ENCODE measurements at places on chromosomes 6 and 20.

DNA sequence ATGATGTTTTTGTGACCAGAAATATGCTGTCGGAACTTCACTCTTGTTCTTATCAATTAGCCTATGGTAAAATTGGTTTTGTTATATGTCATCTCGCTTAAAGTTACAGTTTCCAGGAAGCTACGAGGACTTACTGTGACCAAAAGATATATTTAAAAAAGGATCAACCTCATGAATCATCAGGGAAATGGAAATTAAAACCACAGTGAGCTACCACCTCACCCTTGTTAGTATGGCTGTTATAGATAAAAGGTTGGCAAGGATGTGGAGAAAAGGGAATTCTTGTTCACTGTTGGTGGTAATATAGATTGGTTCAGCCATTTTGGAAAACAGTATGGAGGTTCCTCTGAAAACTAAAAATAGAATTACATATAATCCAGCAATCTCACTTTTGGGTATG is 14.3 kb upstream of the INSM1 start:
- DNase-seq: no peak

GRCh38 chr6:25346064-25346463 is 66.9 kb downstream of the CARMIL1 start:
- DNase-seq: no peak

DNA sequence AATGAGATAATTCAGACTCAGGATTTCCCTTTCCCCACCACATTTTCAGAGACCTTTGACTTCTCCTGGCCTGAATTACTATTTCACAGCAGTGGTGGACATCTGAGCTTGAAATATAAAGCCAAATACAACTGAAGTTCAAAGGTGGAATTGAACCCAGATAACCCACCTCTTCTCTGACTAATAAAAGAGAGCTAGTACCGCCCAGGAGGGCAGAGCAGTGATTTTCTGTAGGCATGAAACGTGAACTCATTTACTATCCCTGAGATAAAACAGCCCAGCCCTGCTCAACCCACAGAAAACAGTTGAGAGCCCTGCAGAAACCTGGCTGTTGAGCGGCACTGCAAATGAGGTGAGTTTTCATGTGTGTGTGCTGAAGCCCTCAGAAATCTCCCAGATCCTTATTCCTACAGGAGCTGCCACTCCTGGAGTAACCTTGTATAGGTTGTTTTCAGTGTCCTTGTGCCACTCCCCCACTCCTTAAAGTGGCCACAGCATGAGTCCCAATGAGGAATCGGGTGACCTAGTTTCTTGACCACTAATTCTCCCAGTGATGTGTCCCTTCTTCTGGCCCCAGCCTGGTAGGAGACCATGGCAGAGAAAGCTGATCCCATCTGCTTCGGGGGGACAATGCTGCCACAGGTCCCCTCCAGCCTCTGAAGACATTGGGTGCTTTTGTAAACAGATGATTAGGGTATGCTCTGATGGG is 99.2 kb downstream of the NOL4L start:
- no peak for DNase-seq

GRCh38 chr20:4729265-4729664 is 7.6 kb downstream of the PRND start:
- no peak for DNase-seq

DNA sequence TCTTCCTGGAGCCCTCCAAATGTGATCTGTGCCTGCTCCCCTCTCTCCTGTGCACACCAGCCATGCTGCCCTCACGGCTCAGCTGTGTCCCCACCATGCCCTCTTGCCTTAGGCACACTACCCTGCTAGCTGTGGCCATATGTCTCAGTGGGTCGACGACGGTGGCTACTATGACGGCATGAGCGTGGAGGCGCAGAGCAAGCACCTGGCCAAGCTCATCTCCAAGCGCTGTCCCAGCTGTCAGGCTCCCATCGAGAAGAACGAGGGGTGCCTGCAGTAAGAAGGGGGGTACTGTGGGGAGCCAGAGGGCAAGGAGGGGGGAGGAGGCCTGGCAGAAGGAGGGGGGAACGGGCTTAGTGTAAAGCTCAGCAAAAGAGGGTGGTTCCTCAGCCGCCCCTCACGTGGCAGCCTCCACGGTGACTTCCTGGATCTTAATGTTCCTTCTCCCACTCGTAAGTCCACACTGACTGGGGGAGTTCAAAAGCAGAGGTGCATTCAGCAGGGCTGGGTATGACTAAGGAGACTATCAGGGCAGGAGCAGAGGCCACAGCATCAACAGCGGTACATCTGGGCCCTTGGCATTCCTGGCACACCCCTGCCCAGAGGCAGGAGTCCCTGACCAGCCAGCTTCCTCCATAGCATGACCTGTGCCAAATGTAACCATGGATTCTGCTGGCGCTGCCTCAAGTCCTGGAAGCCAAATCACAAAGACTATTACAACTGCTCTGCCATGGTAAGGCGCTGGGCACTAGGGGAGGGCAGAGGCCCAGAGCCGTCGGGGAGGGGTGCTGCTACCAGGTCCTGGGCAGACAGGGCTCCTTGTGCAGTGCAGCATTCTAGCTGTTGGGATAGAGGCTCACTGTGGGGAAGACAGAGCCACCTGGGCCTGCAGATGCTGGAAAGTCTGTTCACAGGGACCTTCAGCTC is 8.0 kb downstream of the DNPH1 start:
- no peak for DNase-seq

DNA sequence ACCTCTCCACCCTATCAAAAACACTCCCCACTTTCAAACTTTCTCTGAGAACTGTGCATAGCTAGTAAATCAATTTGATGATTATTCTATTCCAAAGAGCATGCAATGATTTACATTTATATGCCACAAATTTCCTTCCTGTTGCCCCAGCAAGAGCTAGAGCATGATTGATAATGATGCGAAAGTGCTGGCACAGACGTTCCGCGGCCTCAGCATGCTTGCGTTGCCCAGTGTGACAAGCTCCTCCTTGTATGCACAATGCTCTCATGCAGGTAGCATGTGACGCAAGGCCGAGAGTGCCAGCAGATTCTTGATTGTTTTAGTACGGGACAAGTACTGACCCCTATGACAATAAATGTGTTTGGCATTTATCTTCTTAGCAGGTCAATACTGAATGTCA is 696.3 kb upstream of the SLC35B3 start:
- DNase-seq: no peak

DNA sequence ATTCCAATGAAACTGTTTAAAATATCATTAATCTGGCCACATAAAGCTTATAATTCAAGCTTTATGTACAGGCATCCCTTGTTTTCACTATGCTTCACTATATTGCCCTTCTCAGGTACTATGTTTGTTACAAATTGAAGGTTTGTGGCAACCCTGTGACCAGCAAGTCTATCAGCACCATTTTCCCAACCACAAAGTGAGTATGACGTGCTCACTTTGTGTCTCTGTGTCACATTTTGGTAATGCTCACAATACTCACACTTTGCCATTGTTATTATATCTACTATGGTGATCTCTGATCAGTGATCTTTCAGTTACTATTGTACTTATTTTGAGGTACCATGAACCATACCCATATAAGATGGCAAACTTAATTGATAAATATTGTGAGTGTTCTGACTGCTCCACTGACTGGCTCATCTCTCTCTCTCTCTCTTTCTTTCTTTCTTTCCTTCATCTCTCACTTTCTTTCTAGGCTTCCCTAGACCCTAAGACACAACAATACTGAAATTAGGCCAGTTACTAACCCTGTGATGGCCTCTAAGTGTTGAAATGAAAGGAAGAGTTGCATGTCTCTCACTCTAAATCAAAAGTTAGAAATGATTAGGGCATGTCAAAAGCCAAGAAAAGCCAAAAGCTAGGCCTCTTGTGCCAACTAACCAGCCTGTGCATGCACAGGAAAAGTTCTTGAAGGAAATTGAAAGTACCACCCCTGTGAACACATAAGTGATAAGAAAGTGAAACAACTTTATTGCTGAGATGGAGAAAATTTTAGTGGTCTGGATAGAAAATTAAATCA is 227.9 kb downstream of the BCAS1 start:
- no peak for DNase-seq

- DNase-seq: no peak
Measured at GRCh38 chr6:151101816-151102694, 137.7 kb upstream of the AKAP12 start.

- DNase-seq: no peak
Measured at GRCh38 chr6:25963426-25964123, 973 bp downstream of the TRIM38 start.

DNA sequence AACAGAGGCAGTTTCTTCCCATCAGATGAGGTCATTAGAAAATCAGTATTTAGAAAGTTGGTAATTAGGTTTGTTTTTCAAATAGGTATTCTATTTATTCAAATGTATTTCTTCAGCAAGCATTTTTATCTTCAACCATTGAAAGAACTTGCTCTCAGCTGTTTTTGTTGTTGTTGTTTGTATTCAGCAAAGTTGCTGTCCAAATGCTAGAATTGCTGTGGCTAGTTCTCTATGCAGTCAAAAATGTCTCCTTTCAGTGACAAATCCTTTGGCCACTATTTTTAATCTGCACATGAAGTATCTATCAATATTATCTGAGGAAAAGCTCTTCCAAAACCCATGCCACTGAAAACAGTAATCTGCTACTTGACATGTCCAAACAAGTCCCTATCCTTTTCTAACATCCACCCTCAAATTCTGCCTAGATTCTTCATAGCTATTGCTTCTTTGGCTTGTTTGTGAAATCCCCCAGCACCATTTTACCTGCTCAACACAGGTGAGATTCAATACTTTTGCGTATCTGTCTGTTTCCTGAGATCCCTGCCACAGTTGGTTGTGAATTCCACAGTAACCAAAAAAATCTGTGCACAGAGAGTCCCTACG is 1005.4 kb downstream of the GRIK2 start:
- DNase-seq: no peak

GRCh38 chr20:53872561-53873229 is 197.7 kb downstream of the BCAS1 start:
- no peak for DNase-seq

- DNase-seq: no peak
Measured at GRCh38 chr6:163892824-163893561, 478.5 kb downstream of the QKI start.

DNA sequence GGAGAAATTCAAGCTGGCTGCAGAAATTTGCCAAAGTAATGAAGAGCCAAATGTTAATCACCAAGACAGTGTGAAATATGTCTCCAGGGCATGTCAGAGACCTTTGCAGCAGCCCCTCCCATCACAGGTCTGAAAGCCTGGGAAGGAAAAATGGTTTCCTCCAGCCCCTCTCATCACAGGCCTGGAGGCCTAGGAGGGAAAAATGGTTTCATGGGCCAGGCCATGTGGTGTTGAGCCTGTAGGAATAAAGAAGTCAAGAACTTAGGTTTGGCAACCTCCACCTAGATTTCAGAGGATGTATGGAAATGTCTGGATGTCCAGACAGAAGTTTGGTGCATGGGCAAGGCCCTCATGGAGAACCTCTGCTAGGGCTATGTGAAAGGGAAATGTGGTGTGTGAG is 185.0 kb downstream of the SLC35F1 start:
- DNase-seq: no peak

DNA sequence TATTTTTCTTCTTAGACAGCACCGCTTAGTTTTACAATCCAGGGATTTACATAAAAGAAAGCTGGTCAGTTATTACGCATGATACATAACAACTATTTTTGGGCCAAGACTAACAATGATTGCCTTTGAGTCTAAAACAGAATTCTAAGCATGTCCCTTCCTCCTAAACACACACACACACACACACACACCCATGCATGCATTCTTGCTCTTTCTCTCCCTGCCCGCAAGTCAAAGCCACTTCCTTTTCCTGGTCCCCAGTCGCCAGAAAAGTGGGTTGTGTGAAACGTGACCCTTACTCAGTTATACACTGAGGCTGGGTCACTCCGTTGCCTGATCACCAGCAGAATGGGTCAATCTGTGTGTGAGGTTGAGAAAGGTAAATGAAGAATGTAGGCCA is 31.4 kb downstream of the FYN start:
- DNase-seq: no peak

GRCh38 chr6:119887666-119888065 is 538.1 kb upstream of the MAN1A1 start:
- no peak for DNase-seq

- DNase-seq: no peak
Measured at GRCh38 chr20:4369798-4370124, 351.9 kb upstream of the PRND start.

DNA sequence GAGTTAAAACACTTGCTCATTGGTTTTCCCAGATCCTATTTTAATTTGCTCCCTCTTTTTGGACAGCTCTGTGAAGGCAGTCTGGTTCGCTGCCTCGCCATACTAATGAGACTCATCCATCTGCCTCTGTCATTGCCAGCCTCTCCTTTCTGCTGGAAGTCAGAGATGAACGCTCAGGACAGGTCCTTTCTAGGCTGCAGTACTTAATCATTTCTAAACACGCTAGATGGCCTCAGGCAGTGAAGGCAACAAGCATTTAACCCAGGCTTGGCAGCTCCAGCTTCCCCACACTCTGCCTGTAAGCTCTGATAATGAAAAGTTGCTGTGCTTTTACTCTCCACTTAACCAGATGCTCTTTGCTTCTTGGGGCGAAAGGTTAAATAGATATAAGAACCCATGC is 286.7 kb upstream of the POU3F2 start:
- no peak for DNase-seq

DNA sequence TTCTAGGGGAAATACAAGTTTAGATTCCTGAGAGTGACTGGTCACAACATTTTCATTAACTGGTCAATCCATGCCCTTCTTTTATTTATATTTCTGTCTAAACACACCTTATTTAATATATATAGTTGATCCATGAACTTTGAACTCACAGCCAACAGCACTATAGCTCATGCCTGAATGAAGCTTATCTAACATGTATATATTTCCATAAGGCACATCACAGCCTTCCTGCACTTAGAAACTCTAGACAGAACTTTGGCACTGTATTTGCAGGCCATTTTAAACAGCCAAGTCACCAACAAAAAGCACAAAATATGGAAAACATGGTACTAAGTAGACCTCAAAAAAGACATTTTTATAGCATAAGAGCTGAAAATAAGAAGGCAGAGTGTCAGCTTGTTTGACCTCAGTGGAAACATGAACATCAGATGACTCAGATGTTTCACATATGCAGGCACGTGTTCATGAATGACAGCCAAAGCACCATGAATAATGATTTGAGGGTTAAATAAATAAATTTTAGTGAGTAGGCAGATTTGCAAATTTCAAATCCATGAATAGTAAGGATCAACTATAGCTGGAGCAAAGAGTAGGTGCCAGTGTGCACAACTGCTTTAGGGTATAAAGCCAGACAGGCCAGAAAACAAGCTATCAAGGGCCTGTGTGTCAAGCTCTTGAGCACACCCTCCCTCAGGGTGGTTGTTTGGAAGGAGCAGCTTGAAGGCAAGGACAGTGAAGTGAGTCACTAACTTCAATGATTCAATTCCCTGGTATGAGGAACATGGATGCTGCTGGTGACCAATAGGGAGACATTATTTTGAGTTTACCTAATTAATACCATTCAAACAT is 88.9 kb upstream of the NT5E start:
- DNase-seq: no peak

DNA sequence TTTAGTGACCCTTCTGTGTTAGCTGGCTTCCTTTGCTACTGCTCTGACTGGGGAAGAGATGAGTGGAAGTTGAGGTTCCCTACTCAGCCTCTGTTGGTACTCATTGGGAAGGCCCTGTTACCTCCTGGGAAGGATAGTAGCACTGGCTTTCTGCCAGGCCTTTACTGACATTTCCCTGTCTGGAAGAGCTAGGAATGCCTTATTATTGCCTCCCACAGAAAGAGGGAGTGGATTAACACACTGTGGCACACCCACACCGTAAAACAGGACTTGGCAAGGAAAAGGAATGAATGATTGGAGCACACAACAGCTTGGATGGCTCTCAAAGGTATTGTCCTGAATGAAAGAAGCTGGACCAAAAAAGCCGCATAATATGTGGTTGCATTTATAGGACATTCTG is 12.2 kb downstream of the ZNF831 start:
- DNase-seq: no peak

Measured in neural crest cell (in vitro differentiated cells).